ENCODE measurements at places on chromosomes 1 and 21.

- DNase-seq = no peak
These were observed 175.6 kb downstream of the HHAT start for GRCh38 chr1:210504286-210504685.

GRCh38 chr1:156118177-156118868 lies 3.8 kb downstream of the LMNA start:
- no peak for DNase-seq

- no peak for DNase-seq
These were observed 25.2 kb downstream of the SLC66A1 start for GRCh38 chr1:19337289-19337688.

DNA sequence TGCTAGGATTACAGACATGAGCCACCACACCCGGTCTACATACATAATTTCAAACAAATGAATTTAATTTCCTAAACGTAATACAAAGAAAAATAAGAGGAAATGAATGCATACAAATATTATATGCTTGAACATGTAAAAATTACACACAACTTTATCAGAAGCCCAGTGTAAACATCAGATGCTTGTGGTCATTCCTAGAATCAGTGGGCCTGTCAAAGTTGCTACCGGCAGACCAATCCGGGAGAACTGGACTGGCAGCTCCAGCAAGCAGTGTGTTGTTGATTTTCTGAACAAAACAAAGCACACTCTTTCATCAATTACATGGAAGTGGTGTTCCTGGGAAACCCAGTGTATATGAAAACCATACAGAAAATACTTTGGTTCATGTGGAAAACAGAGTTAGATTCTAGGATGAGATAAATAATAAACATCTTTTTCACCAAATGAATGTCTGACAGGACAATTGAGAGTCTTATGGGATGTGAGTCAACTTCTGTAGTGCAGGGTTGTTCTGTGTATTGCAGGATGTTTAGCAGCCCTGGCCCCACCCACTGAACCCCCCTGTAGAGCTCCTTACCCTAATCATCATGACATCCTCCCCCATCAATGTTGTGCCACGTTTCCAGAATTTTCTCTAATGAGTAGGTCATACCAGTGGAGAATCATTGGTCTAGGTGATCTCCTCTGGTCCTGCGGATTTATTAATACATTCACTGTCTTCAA lies 33.8 kb downstream of the MFSD2A start:
- DNase-seq = no peak

DNA sequence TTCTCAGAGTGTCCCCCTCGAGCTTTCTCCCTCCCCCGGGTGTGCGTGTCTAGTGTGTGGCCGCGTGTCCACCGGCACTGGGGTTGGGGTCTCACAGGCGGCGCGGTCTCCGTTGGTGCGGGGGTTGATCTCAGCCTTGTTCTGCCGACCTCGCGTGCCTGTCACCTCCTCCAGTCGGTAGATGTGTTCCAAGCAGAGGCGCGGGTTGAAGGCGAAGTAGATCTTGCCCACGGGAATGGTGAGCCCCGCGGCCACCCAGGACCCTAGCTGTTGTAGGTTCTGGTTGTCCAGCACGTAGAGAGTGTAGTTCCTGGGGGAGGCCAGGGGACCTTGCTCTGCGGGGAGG lies 9.8 kb downstream of the INSRR start:
- no peak for DNase-seq

GRCh38 chr1:199931666-199932377 lies 95.7 kb upstream of the NR5A2 start:
- DNase-seq = peak; percentile 52

DNA sequence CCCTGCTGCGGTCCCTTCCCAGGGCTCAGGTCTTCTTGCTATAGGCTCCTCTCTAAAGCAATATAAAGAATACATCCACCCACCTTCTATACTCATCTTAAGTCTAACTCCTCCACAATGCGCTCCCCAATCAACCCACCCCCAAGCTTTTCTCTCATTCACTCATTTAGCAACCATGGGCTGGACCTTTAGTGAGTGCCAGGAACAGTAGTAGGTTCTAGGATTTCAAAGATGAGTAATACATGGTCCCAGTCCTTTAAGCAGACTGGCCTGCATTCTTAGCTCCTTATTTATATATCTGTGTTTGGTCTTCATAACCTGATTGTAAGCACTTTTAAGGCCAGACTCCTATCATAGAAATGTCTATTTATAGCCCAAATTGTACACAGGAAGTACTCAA lies 5.9 kb downstream of the CAMK1G start:
- DNase-seq = no peak

GRCh38 chr1:46595127-46595526 lies 8.9 kb downstream of the MKNK1 start:
- no peak for DNase-seq

DNA sequence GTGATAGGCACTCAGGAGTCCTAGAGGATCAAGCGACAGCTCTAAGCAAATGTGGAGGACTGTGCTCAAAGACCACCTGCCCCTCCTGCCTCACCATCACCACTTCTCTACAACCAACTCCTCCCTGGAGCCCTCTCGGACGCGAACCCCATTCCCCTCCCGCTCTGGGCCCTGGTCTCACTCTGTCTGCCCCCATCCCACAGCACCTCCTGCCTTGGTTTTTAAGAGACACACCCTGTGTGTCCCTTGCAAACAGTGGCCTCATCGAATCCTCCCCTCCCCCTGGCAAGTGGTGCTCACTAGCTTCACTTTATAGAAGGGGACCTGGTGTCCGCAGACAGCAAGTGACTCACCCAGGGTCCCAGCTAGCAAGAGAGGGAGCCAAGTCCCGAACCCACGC lies 28.8 kb downstream of the EPHA8 start:
- no peak for DNase-seq

GRCh38 chr1:118649369-118650106 lies 338.6 kb downstream of the TBX15 start:
- no peak for DNase-seq

DNA sequence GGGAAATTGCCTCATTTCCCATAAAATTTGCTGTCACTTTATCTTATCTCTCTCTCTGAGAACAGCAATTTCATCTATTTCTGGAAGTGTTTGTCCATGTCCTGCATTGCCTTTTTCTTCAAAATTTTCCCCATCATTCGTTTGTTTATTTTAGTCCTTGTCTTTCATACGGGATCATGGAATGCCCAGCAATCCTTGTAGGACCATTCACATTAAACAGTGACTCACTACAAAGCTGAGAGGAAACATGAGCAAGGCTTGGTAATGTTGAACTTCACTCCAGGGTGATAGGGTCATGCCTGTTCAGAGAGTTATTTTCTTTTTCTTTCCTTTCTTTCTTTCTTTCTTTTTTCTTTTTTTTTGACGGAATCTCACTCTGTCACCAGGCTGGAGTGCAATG lies 32.2 kb upstream of the HNRNPU start:
- no peak for DNase-seq

- DNase-seq = no peak
These were observed 122.0 kb upstream of the B3GALT2 start for GRCh38 chr1:193308438-193308837.

DNA sequence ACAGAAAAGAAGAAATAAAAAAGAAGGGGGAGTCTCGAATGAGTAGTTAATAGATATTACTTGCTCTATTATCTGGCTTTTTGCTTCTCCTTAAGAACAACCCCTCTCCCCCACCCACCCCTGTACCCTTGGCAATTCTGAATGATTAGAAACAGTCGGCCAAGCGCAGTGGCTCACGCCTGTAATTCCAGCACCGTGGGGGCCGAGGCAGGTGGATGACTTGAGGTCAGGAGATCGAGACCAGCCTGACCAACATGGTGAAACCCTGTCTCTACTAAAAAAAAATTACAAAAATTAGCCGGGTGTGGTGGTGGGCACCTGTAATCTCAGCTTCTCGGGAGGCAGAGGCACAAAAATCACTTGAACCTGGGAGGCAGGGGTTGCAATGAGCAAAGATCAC lies 42.7 kb downstream of the GATAD2B start:
- DNase-seq = no peak

GRCh38 chr1:227673441-227673840 lies 61.7 kb downstream of the JMJD4 start:
- no peak for DNase-seq

DNA sequence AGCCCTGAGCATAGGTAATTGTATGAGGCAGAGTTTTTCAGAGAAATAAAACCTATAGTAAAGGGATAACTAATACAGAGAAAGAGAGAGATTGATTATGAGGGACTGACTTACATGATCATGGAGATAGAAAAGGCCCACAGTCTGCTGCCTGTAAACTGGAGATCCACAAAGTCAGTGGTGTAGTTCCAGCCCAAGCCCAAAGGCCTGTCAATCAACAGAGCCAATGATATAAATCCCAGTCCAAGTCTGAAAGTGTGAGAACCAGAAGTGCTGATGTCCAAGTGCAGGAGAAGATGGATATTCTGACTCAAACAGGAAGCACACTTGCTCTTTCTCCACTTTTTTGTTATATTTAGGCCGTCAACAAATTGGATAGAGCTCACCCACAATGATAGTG lies 340.1 kb upstream of the RGS18 start:
- DNase-seq = no peak

- no peak for DNase-seq
These were observed 34.9 kb upstream of the ZC3H12A start for GRCh38 chr1:37439349-37439995.

- no peak for DNase-seq
These were observed 120.1 kb upstream of the ARHGEF16 start for GRCh38 chr1:3334366-3334765.

DNA sequence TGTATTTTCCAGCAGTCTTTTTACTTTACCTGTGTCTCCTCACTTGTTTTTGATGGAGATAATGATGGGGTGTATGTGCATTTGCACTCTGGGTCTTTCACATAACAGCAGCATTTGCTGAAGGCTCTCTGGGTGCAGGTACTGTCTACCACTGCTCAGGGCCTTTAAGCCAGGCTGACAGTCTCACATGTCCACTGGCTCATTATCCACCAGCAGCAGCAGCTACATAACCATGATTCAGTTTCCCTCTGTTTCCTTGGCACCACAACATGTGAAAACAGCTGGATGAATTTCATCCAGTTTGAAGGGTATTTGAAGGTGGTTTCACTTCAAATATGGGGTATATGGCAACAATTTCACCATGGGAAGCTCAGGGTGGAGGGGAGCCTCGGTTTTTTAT lies 41.2 kb upstream of the ROR1 start:
- DNase-seq = no peak

DNA sequence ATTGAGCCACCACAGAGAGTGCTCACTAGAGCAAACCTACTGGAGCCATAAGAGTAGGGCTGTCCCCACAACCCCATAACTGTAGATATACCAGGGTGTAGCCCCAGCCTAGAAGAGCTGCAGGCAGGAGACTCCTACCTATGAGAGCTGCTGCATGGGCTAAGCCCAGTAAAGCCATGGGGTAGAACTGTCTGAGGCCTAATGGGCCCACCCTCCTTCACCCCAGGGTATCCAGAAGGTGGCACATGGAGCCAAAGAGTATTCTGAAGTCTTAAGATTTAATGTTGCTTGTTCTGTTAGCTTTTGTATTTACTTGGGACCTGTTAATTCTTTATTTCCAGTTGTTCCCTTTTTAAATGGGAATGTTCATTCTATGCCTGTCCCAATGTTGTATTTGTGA lies 1193.7 kb upstream of the ADGRL2 start:
- no peak for DNase-seq

GRCh38 chr1:156508955-156509234 lies 8.3 kb upstream of the MEF2D start:
- no peak for DNase-seq

GRCh38 chr1:156082309-156083091 lies at the start of gene MEX3A:
Gene MEX3A, minus strand, starts transcription at chr1:156082465. Its CDS starts 467 bp downstream, at chr1:156081998.
- DNase-seq = no peak

DNA sequence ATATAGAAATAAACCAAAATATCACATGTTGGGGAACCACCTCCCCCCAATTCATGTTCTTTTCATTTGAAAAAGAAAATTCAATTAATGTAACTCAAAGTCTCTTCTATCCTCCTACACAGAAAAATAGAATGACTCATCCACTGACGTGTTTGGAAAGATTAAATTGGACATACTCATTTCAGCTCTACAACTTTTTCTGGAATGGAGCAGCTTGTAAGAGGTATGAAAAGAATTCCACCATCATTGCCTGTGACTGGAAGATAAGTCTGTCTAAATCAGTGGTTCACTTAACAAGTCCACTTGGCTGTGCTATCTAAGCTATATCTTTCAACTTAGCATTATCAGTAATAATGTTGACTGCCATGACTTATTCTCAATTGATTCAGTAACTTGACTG lies 702.3 kb downstream of the BRINP3 start:
- DNase-seq = no peak

DNA sequence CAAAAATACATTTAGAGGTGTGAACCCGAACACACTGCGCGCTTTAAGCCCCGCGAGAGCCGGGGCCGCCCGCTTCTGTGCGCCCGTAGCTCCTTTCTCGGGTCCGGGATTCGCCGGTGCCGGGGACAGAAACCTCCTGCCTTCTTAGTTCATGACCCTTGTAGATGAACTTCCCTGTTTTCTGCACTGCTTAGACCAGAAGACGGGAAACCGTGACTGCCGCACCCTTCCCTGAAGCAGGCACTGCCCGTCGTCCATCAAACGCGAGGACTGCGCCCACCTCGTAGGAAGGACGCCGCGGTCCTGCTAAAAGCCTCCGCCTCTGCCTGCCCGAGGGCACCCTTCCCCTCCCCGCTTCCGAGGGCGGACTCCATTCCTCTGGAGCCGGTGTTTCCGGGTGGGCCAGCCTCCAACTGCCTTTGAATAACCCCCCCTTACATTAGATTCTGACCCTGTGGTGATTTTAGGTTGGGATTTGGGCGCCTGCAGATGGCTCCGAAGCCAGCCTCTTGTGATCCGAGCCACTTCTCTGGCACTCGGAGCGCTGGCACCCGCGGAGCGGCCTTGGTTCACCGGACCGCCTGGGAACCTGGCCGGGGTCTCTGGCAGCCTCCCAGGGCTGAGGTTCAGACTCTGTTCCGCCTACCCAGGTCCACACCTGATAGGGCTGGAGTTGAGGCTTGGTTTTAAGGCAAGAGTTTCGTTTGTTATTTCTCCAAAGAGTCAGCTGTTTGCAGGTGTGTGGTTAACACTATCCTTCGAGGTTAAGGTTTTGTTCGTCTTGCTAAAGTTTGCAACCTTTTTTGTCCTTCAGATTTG lies 1.2 kb upstream of the PTTG1IP start:
- DNase-seq = no peak

DNA sequence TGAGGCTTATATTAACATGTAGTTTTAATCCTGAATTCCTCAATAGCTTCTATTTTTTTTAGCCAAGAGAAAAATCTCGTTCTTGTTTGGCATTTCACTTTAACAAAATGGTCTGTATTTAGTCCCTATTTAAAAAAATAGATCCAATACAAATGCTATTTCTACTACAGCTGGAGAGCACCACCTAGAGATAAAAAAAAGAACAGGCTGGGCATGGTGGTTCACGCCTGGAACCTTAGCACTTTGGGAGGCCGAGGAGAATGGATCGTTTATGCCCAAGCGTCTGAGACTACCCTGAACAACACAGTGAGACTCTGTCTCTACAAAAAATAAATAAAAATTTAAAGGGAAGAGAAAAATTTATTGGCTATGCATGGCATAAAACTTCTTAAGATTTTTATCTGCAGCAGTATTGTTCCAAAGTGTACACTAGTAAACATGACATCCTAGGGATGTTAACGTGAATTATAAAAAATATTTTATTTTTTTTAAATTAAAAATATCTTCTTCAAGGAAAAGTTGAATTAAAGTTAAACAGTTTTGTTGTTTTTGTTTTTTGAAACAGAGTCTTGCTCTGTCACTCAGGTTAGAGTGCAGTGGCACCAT lies 4.4 kb downstream of the ST7L start:
- DNase-seq = no peak

- DNase-seq = no peak
These were observed 30.3 kb downstream of the HOOK1 start for GRCh38 chr1:59845091-59845490.

All from Panc1 (cell line).